Chondrocyte (in vitro differentiated cells): ENCODE measurements at places on chromosomes 7 and 10. TPM values are rescaled to one million over a fixed set of nuclear protein-coding genes. Genes with fewer than 3 reads are reported as not detected.

- H3K4me3 ChIP-seq = no peak overlapping the region
- no peaks in the 10 kb centered on the region for H3K36me3 ChIP-seq
- no peaks in the 10 kb centered on the region for H3K4me1 ChIP-seq
- no peak overlapping the region for H3K27ac ChIP-seq
Measured at GRCh38 chr7:120502132-120502531, 229.2 kb downstream of the KCND2 start.

GRCh38 chr10:43284341-43284910, 17.6 kb upstream of the RASGEF1A start:
- no peaks in the 10 kb centered on the region for H3K4me1 ChIP-seq
- H3K27ac ChIP-seq = no peak overlapping the region
- DNase-seq = no peak
- H3K36me3 ChIP-seq = no peaks in the 10 kb centered on the region

DNA sequence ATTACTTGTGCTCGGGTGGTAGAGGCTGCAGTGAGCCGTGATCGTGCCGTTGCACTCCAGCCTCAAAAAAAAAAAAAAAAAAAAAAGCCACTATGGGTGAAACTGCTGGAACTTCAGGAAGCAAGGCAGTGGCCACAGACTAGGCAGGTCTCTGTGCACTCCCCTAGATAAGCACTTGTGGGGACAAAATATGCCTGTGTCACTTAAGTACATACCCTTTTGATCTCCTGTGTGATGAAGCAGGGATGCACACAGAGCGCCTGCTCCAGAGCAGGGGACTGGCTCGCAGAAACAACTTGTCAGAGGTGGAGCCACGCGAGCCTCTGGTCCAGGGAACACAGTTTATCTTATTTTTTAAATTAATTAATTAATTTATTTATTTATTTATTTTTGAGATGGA, 42.9 kb upstream of the PSAP start:
- H3K27ac ChIP-seq = no peak overlapping the region
- H3K36me3 ChIP-seq = peaks cover 2% of the 10 kb centered on the region
- no peak for DNase-seq
- no peaks in the 10 kb centered on the region for H3K27me3 ChIP-seq
- H3K4me1 ChIP-seq = peaks cover 6% of the 10 kb centered on the region

DNA sequence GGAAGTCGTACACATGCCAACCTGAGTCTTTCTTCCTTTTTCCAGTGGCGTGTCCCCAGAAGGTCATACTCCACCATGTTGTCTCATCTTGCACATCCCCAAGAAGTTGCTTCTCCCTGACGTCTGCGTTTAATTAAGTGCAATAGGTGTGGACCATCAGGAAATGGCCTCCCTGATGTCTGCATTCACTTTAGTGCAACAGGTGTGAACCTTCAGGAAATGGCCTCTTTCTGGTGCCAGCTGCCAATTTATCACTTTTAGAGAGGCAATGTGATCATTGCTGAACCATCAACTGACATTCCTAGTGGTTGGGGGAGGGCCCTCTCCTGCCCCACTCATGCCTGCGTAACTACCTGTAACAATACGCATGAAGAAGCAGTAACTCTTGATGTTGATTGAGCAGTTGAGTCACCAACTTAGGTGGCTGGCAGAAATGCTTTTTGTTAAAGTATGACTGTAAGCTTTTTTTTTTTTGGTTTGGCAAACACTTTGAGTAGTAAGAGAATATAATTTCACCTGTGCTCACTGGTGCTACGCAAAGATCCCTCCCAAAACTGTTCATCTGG, 25.8 kb downstream of the SCIN start:
- no peaks in the 10 kb centered on the region for H3K36me3 ChIP-seq
- H3K27me3 ChIP-seq = no peaks in the 10 kb centered on the region
- no peak for DNase-seq
- no peak overlapping the region for H3K4me3 ChIP-seq
- H3K27ac ChIP-seq = no peak overlapping the region

GRCh38 chr10:15630353-15630752, 89.4 kb downstream of the ITGA8 start:
- peaks cover 2% of the 10 kb centered on the region for H3K4me1 ChIP-seq
- H3K36me3 ChIP-seq = no peaks in the 10 kb centered on the region
- no peak for DNase-seq
- H3K4me3 ChIP-seq = no peak overlapping the region
- no peaks in the 10 kb centered on the region for H3K27me3 ChIP-seq

- DNase-seq = no peak
- peaks cover 12% of the 10 kb centered on the region for H3K4me1 ChIP-seq
- H3K27me3 ChIP-seq = no peaks in the 10 kb centered on the region
- H3K4me3 ChIP-seq = no peak overlapping the region
- peak overlapping the region; percentile 1 for H3K27ac ChIP-seq
Measured at GRCh38 chr10:122051609-122052385, 62.8 kb downstream of the TACC2 start.

- no peaks in the 10 kb centered on the region for H3K36me3 ChIP-seq
- DNase-seq = no peak
- H3K4me3 ChIP-seq = no peak overlapping the region
- H3K27me3 ChIP-seq = no peaks in the 10 kb centered on the region
Measured at GRCh38 chr7:90710466-90710850, 114.3 kb downstream of the CDK14 start.

GRCh38 chr7:81236560-81236959, 317.7 kb upstream of the SEMA3C start:
- H3K4me1 ChIP-seq = no peaks in the 10 kb centered on the region
- DNase-seq = no peak
- H3K36me3 ChIP-seq = no peaks in the 10 kb centered on the region

DNA sequence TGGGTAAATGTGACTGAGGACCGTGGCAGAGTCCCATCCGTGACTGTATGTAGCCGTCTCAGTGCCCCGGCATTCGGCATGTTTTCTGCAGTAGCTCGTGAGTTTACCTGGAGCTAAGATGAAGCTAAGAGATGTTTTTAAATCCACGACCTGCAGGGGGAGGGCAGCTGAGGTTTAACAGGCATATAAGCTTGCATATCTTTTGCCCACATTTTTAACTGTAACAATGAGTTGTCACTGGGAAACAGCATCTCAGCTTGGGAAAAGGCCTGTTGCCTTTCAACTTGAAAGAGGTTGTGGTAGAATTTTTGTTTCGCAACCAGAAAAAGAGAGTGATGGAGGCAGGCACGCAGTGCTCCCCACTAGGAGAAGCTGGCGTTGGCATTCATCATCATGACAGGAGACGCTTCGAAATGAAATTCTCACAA, 77.7 kb downstream of the CELF2 start:
- H3K4me1 ChIP-seq = peaks cover 7% of the 10 kb centered on the region
- no peaks in the 10 kb centered on the region for H3K27me3 ChIP-seq
- no peaks in the 10 kb centered on the region for H3K36me3 ChIP-seq
- no peak for DNase-seq

DNA sequence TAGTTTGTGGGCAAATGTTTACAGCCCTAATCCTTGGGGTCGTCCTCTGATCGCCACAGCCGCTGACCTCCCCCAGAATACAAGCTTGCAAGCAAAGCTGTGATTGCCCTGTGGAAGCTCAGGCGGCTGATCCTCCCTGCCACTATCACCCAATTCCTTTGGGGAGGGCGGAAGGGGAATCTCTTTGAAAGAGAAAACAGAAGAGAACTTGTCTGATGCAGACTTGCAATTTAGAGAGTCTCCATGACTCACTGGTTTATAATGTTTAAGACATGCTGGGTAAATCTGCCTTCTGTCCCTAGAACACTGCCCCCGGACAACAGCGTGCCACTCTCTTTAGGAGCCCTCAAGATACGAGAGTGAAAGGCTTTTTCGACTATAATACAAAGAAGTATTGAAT, 75.5 kb downstream of the NRP1 start:
- H3K4me1 ChIP-seq = peaks cover 46% of the 10 kb centered on the region
- peak overlapping the region; percentile 88 for H3K27ac ChIP-seq

DNA sequence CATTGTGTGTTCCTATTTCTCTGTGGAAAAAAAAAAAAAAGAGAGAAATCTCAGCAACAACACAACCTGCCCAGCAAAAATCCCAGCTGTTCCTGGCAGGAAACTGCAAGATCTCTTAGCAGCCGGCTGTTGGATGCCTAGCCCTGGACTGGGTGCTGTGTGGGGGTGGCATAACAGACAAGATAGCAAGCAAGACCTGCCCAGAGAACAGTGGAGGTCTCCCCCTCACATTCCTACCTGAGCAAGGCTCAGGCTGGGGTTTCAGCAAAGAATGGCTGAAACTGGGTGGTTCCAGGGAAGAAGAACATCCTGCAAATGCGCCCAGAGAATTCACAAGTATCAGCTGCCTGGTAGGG, 248.8 kb upstream of the ZMIZ1 start:
- peaks cover 8% of the 10 kb centered on the region for H3K4me1 ChIP-seq
- no peaks in the 10 kb centered on the region for H3K36me3 ChIP-seq
- no peak overlapping the region for H3K27ac ChIP-seq
- H3K4me3 ChIP-seq = no peak overlapping the region
- no peak for DNase-seq

DNA sequence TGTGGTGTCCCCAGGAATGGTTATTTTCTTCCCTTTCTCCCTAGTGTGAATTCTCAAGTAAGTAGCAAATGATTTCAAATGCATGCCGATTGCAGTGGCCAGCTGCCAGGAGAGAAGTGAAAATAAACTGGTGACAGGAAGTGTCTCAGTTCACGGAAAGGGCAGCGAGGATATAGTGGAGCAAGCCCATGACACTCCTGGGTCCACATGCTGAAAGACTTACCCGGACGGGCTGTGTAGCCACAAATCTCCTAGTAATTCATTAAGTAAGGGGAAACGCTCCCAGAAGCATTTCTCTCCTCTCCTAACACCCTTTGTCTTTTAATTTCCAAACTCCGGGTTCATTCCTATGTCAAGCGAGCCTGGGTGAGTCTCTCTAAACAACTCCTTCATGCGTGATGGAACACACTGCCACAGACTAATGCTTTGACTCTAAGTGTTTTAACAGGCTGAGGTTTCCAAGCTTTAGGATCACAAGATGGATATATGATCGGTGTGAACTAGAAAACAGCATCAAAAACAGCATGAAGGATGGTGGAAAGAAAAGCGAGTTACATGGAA, 125.6 kb downstream of the CYP26A1 start:
- peak overlapping the region; percentile 59 for H3K4me3 ChIP-seq
- H3K27ac ChIP-seq = peak overlapping the region; percentile 74
- DNase-seq = no peak

DNA sequence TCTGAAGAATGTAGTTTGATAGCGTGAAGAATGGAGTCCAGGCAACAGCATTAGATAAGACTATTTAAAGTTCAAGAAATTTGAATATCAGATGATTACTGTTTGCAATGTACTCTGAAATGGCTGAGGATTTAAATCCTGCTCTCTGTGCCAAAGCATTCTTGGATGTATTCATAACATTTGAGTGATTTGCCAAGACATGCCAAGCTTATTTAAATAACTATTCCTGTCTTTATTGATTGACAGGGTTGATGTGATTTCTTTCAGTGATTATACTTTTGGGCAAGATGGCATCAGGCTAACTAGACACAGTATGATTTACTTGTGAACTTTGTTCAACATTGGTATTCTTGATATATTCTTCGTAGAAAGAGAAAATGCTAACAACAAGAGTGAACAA, 168.7 kb downstream of the GNAI1 start:
- no peaks in the 10 kb centered on the region for H3K27me3 ChIP-seq
- H3K36me3 ChIP-seq = no peaks in the 10 kb centered on the region
- peaks cover 12% of the 10 kb centered on the region for H3K4me1 ChIP-seq
- no peak overlapping the region for H3K4me3 ChIP-seq
- H3K27ac ChIP-seq = no peak overlapping the region
- no peak for DNase-seq

- DNase-seq = no peak
- peaks cover 5% of the 10 kb centered on the region for H3K36me3 ChIP-seq
Measured at GRCh38 chr10:120977897-120978296, 126.7 kb downstream of the WDR11 start.

- H3K36me3 ChIP-seq = peaks cover 1% of the 10 kb centered on the region
- H3K27me3 ChIP-seq = no peaks in the 10 kb centered on the region
- no peak overlapping the region for H3K4me3 ChIP-seq
- peak overlapping the region; percentile 91 for H3K27ac ChIP-seq
- no peak for DNase-seq
Measured at GRCh38 chr10:124064676-124065075, 28.7 kb downstream of the CHST15 start.

DNA sequence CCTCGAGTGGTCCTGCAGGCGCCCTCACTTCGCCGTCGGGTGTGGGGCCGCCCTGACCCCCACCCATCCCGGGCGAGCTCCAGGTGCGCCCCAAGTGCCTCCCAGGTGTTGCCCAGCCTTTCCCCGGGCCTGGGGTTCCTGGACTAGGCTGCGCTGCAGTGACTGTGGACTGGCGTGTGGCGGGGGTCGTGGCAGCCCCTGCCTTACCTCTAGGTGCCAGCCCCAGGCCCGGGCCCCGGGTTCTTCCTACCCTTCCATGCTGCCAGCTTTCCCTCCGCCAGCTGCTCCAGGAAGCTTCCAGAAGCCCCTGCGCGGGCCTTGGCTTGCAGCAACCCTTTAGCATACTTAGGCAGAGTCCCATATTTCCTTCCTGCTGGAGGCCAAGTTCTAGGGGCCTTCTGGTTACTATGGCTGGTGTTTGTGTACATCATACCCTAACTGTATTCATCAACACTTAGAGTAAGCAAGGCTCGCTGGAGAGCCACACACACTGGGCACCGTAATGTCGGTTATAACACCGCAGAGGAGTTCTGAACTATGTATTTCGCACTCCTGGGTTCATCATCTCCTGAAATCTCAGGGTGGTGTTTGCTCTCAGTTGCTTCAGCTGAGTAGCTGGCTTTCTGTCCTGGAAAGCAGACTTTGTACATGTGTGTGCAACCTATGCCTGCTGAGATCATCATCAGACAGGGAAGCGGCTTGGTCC, 471 bp downstream of the MGMT start:
- H3K4me1 ChIP-seq = peaks cover 4% of the 10 kb centered on the region
- no peak for DNase-seq
- H3K36me3 ChIP-seq = no peaks in the 10 kb centered on the region
- no peaks in the 10 kb centered on the region for H3K27me3 ChIP-seq
- peak overlapping the region; percentile 64 for H3K4me3 ChIP-seq

DNA sequence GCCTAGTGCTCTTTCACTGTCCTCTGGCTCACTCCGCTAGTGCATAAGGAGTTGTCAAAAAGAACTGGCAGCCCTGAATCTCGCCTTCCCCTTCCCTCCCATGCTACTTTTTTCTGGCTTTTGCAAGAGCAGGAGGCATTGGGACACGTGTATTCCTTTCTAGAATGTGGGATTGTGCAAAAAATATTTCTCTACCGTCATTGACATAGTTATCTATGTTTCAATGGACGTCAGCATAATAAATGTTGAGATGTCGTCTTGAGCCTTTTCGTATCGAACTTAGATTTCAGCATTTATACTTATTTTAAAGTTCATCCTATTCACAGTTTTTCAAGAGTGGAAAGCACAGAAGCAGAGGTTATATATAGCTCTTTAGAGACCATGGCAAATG, 727 bp downstream of the ING3 start:
- DNase-seq = no peak
- H3K27me3 ChIP-seq = peaks cover 2% of the 10 kb centered on the region
- H3K27ac ChIP-seq = peak overlapping the region; percentile 100
- peaks cover 7% of the 10 kb centered on the region for H3K36me3 ChIP-seq
- peaks cover 16% of the 10 kb centered on the region for H3K4me1 ChIP-seq
- peak overlapping the region; percentile 92 for H3K4me3 ChIP-seq

DDC gene
- total RNA-seq = not detected in 3 replicates

PNLIPRP2 gene
- total RNA-seq = not detected in 3 replicates

KCNH2 gene
- 0.19 to 0.33 TPM (median 0.30 TPM) in 3 replicates for total RNA-seq

RBM33 gene
- total RNA-seq = 43.8 to 45.7 TPM (median 44.2 TPM) in 3 replicates

CHRM2 gene
- 0.07 TPM in 1 of 3 replicates, not detected in the others for total RNA-seq

EPO gene
- not detected in 3 replicates for total RNA-seq

MMP21 gene
- not detected in 3 replicates for total RNA-seq
